ENCODE measurements at places on chromosomes 6 and 20. TPM values are rescaled to one million over a fixed set of nuclear protein-coding genes. Genes with fewer than 3 reads are reported as not detected.

DNA sequence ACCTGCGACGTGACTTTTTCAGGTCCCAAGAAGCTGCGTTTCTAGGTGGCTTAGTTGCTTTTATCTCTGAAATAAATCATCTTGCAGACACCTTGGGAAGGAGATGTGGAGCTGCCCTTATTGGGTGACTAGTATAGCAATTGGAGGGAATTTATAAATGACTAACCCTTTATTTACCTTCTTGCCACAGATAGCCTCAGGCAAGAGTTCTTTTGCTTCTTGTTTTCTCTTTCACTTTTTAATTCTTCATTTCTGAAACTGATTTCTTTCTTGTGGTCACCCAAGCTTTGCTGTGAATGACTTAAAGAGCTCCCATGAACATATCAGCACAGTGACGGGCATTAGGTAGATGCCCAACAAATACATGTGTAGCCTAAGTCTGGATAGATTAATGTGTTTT, 3.0 kb downstream of the ADGRF4 start:
- no peak for DNase-seq

GRCh38 chr6:15769511-15770018, 106.7 kb upstream of the DTNBP1 start:
- no peak for DNase-seq

DNA sequence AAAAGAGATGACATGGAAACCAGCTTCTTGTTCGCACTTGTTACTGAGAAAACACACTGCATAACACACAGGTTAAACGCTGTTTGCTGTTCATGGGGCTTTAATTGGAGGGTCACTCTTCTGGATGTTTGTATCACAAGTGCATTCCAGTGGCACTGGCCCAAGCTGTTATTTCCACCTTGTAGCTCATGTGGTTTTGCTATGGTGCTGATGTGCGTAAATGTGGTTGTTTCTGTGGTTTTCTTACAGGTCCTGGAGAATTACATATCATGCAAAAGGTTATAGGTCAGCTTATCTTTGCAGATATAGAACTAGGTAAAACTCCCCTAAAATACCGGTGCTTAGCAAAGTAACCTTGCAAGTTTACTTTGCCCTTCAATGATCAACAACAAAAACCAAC, 89.3 kb upstream of the AHI1 start:
- no peak for DNase-seq

GRCh38 chr20:13105039-13105438, 96.3 kb downstream of the SPTLC3 start:
- no peak for DNase-seq

The ELOVL2 gene
- 0.06 TPM for total RNA-seq

- DNase-seq = no peak
Observed at GRCh38 chr20:43539975-43540672, 18.7 kb upstream of the SGK2 start.

The MCHR2 gene
- not detected for total RNA-seq

GRCh38 chr6:159951772-159952171, 17.1 kb upstream of the IGF2R start:
- no peak for DNase-seq

GRCh38 chr6:159871906-159872305, 18.9 kb upstream of the MAS1 start:
- no peak for DNase-seq

The RNF146 gene
- 22.7 TPM for total RNA-seq

- no peak for DNase-seq
Observed at GRCh38 chr6:54891536-54891935, 45.0 kb downstream of the FAM83B start.

GRCh38 chr6:51618563-51618962, 468.9 kb downstream of the PKHD1 start:
- no peak for DNase-seq

DNA sequence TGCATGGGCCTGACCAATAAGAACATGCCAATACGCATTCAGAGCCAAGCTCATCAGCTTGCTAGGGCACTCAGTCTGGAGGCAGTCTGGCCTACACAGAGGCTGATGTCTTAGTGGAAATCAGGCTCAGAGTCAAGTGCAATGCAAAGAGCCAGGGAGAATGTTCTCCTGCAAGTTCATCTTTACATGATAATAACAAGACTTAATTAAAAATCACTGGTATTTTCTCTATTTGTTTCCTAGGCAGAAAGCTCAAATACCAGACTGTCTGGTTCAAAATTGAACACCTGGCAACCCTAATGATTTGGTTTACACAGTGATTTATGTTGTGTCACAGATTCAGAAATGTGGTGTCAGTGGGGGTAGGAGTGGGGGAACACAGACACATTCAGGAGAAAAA, 689.3 kb upstream of the FLRT3 start:
- DNase-seq = no peak

GRCh38 chr20:60694763-60695162, 557.3 kb upstream of the CDH4 start:
- DNase-seq = no peak

- DNase-seq = no peak
Observed at GRCh38 chr6:16533721-16534136, 227.5 kb downstream of the ATXN1 start.

DNA sequence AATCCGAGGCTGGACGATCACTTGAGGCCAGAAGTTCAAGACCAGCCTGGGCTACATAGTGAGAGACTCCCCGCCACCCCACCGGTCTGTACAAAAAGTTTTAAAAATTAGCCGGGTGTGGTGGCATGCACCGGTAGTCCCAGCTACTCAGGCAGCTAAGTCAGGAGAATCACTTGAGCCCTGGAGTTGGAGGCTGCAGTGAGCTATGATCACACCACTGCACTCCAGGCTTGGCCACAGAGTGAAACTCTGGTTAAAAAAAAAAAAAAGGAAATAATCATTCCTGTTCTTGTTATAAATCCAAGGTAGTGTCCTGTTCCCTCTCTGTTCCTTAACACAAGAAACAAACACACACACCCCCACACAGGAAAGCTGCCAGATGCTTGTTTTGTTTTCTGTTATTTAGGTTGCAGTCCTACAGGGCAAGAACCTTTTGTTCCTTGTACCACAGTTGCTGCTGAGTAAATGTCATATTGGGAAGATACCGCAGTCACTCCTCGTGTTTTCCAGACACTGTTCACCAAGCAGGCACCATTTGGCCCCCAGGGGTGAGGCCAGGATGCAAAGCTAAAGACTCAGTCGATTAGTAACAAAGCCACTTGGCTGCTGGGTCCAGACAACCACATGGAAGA, 28.9 kb downstream of the ASIP start:
- no peak for DNase-seq

The LGSN gene
- not detected for total RNA-seq

- DNase-seq = no peak
Observed at GRCh38 chr6:4504700-4505099, 271.5 kb upstream of the CDYL start.

- no peak for DNase-seq
Observed at GRCh38 chr6:16706029-16706428, 55.2 kb downstream of the ATXN1 start.

DNA sequence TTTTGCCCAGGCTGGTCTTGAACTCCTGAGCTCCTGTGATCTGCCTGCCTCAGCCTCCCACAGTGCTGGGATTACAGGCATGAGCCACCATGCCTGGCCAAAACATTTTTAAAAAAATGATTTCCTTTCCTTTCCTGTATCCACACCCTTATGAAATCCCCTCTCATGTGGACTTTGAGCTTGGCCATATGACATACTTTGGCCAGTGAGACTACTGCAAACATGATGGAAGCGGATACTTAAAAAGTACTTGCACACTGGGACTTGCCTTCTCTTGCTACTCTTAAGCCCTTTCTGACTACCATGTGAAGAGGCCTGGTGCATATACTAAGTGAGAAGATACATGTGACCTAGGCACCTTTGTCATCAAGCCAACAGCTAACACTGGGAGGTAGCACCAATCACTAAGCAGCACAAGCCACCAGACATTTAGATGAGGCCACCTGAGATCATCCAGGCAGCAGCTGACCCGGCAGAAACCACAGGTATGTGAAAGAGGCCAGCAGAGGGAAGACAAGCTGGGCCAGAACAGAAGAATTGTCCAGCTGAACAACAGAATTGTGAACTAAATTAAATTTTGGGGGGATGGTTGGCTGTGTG, 78.5 kb upstream of the HDAC2 start:
- DNase-seq = no peak

DNA sequence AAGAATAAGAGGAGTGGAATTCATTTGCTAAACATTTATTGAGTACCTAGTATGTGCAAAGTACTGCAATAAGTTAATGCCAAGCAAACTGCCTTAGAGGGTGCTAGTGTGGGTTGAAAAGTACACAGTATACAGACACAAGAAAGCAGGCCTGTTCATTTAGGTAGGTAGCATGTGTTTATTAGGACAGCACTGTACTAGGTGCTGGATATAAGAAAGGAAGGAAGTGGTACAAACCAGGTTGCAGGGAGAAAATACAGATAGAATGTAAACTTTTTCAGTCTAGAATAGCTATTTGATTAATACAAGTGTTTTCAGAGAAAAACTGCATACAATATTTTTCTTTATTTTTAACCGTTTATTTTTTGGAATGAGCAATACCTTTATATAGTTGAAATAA, 68.1 kb downstream of the PHF20 start:
- DNase-seq = no peak

- no peak for DNase-seq
Observed at GRCh38 chr6:146153040-146153758, 124.3 kb downstream of the GRM1 start.

DNA sequence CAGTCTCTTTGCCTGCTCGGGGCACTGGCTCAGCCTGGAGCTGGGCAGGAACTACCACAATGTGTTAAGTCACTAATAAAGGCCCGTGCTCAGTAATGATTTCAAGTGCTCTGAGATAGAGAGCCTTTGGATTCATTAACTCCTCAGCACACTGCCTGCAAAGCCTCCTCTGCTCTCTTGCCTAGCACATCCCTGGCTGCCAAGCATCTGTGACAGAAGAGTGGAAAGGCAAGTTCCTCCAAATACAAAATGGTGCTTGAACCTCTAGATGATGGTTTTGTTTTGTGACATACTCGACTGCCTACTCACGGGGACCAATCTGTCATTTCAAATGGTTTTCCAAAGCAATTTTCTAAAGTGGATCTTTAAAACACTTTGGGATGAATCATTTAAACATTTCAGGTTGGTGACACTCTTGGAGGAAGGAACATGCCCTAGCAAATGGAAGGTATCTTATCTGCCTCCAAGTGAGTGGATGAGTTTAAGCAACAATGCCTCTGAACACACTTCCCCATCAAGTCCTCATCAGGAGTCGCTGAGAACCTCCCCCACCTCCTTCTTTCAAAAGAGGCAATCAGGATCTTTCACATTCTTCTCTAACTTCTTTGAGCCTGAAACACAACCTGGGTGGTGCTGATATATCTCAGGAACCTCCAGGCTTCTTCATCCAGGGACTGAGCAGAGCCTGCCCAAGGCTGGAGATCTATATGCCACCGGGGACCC, 35.8 kb downstream of the METTL24 start:
- DNase-seq = no peak

DNA sequence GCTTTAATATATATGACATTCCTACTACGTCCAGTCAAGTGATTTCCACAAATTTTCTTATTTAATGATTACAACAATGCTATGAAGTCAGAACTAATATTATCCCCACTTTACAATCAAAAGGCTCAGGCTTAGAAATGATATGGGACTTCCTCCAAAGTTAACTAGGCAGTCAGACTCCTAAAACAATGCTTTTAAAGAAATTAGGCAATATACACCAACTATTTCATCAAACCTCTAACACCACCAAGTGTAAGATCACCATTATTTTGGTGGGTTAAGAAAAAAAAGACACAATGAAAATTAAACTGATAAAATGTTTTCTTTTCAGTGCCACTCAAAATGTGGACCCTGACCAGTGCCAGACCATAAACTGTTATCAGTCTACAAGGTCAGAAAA, 256.1 kb upstream of the RUNX2 start:
- DNase-seq = no peak

DNA sequence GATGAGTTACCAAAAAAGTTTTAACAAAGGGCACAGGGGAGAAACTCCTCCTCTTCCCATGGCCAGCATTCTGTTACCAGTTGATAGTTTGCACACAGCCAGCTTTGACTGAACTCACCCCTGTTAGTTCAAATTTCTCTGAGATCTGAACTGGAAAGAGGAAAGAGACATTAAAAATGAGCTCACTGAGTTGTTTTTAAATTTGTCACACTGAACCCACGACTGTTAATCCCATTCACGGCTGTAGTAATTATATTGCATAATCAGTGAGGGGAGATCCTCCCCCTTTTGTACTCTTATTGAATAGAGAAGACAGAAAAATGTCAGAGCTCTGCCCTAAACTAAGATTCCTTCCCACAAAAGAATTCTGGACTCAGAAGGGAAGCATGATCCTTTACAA, 17.5 kb upstream of the DSP start:
- no peak for DNase-seq

The COX4I2 gene
- total RNA-seq = 0.83 TPM

The MRPS18A gene
- total RNA-seq = 57.4 TPM

- no peak for DNase-seq
Observed at GRCh38 chr6:89144354-89144906, 1.4 kb upstream of the PM20D2 start.

DNA sequence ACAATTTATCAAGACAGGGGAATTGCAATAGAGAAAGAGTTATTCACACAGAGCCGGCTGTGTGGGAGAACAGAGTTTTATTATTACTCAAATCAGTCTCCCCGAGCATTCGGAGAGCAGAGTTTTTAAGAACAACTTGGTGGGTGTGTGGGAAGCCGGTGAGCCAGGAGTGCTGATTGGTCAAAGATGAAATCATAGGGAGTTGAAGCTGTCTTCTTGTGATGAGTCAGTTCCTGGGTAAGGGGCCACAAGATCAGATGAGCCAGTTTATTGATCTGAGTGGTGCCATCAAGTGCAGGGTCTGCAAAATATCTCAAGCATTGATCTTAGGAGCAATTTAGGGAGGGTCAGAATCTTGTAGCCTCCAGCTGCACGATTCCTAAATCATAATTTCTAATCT, 50.0 kb upstream of the ECI2 start:
- DNase-seq = no peak

DNA sequence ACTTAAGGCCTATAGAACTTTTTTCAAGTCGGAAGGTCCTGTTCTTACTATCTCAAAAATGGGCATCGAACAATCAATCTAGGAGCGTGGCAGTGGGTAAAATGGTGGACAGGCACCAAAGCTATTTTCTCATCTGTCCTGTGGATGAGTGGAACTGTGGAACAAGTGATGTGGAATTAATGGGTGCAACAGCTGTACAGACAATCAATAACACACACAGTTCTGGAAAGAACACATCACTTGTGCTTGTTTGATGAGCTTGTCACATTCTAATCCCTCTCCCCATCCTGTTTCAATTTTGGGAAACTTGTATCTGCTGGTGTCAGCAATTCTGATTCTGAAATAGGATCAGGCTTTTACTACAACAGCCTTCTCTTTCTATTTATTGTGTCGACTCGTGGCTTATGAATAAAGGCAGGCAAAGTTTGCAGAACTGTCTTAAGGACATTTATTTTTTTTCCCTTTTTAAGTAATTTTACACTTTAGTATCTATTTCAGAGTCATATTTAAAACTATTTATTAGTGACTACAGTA, 11.5 kb downstream of the RBM24 start:
- no peak for DNase-seq

DNA sequence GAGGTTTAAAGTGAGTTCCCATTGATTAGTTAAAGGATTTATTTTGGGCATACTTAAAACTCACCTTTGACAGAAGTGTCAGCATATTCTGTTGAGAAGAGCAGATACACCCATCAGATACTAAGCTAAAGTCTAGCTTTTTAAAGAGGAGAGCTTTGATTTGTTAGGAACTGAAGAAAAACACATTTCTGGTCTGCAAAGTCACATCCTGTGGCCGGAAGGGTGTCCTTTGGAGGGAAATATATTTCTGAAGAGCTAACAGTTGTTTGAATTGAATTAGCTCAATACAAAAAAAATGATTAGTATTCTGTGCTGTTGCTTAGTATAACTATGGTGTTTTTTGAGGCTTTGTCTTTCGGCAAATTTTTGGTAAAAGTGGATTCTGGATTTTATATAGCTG, 302.7 kb downstream of the RFPL4B start:
- no peak for DNase-seq

The SLC16A10 gene
- 2.1 TPM for total RNA-seq

Data from esophagus squamous epithelium (tissue), 5 donors.